ENCODE measurements at places on chromosomes 3 and 15. TPM values are rescaled to one million over a fixed set of nuclear protein-coding genes. Genes with fewer than 3 reads are reported as not detected.

Gene POPDC2
- total RNA-seq: 0.25 TPM

Gene TTLL13
- under 0.01 TPM for total RNA-seq

Gene ACAP2
- 71.6 TPM for total RNA-seq

Gene ERICH6
- 0.06 TPM for total RNA-seq

Gene GOLGA8S
- 0.06 TPM for total RNA-seq

Gene INSYN1
- total RNA-seq: 3.0 TPM

Gene SIDT1
- total RNA-seq: not detected

Gene SKOR1
- 0.19 TPM for total RNA-seq

Gene UNC13C
- total RNA-seq: not detected

Gene PRTG
- total RNA-seq: 0.62 TPM

Gene CACNA1D
- total RNA-seq: 0.44 TPM

Gene SPINK8
- not detected for total RNA-seq

Gene ALPK3
- 1.1 TPM for total RNA-seq

Gene DGKG
- total RNA-seq: 0.81 TPM

Gene DNASE1L3
- total RNA-seq: not detected

Gene NIT2
- 13.6 TPM for total RNA-seq

Gene SSUH2
- not detected for total RNA-seq

Gene DOCK3
- total RNA-seq: 0.53 TPM

Gene RAB6B
- 0.13 TPM for total RNA-seq

Gene COL6A5
- not detected for total RNA-seq

Gene RNU5B-1
- not detected for total RNA-seq

Gene LYZL4
- total RNA-seq: not detected

Gene LSM3
- total RNA-seq: 9.9 TPM

Gene CCR9
- not detected for total RNA-seq

Gene FSTL1
- total RNA-seq: 849 TPM

Gene TM4SF1
- total RNA-seq: 2,041 TPM

Gene CDHR4
- 0.06 TPM for total RNA-seq

Gene MYL3
- total RNA-seq: not detected

Gene DHFR2
- 5.5 TPM for total RNA-seq

Gene TGM4
- not detected for total RNA-seq

Gene IDH2
- total RNA-seq: 40.4 TPM

Gene TRIM42
- total RNA-seq: not detected

Gene LRRC3B
- not detected for total RNA-seq

Gene SLC6A1
- total RNA-seq: under 0.01 TPM

Gene MAP2K5
- 6.9 TPM for total RNA-seq

Gene GOLGA8B
- 13.9 TPM for total RNA-seq

Gene INO80
- 22.4 TPM for total RNA-seq

Gene MGLL
- 18.4 TPM for total RNA-seq

Gene EBLN2
- total RNA-seq: 3.5 TPM

Gene ASB14
- total RNA-seq: under 0.01 TPM

Gene CORO2B
- 4.8 TPM for total RNA-seq

Gene FOXP1
- 57.5 TPM for total RNA-seq
